Stimulated activated CD4-positive, alpha-beta T cell treated with anti-CD3 and anti-CD28 coated beads, Interleukin-15, amount 100 ng/mL, for 1 hour (primary cell): ENCODE measurements at places on chromosomes 4 and X.

DNA sequence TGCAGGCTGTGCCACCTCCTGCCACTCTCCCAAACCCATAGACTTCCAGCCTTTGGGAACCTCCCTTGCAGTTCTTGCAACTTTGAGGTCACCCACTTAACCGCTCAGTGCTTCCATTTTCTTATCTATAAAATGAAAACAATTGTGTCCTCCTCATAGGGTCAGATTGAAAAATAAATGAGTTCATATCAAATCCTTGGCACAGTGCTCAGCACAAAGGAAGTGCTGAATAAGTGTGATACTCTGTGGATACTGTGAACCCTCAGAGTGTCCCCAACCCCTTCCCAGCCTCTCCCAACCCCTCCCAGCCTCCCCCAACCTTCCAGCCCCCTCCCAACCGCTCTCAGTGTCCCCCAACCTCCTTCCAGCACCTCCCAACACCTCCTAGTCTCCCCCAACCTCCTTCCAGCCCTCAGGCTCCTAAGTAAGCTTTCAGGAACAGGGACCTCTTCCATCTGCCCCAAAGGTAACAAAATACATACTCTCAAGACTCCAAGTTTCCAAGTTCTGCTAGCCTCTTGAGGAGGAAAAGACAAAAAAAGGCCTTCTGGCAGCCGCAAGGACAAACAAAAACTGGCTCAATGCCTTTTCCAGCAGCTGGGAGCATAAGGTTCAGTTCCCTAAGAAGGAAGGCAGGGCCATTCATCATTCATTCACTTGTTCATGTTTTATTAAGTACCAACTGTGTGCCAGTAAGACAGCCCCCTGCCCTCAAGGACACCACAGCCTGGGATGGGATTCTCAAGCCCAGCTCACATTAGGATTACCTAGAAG is 46.1 kb upstream of the LGI2 start:
- no peak for DNase-seq

DNA sequence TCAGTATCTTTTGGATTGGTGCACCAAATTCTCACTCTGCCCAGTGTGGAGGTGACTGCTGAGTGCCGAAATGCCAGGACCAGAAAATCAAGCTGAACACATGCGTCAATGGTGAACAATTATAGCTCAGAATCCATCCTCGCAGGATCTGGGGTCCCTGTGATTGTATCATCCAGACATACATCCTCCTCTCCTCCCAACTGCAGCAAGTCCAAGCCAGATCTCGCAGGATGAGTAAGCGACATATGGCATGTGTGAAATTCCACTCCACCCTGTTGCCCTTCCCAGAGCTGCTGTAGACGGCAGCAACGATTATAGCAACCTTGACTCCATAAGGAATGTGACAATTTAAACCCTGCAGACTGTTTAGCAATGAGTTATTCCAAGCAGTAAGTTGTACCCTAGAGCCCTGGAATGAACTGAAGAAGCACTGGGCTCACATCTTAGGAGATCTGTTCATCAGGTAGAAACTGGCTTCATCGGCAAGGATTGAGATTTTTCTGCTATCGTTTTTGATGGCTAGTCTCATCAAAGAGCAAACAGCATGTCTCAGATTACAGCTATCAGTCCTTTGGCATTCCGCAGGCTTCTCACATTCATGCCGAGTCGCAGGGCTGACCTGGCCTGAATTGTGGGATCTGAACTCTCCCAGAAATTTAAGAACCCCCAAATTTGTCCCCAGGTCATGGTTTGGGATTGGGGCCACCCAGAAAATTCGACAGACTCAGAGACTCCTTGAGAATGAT is 35.5 kb upstream of the SORBS2 start:
- DNase-seq, result no peak

GRCh38 chrX:1531096-1531890 is 5.7 kb downstream of the P2RY8 start:
- DNase-seq, result no peak

- no peak for DNase-seq
Measured at GRCh38 chr4:60846678-60847077, 353.4 kb upstream of the ADGRL3 start.

- no peak for DNase-seq
Measured at GRCh38 chr4:156865451-156865850, 106.1 kb downstream of the PDGFC start.

DNA sequence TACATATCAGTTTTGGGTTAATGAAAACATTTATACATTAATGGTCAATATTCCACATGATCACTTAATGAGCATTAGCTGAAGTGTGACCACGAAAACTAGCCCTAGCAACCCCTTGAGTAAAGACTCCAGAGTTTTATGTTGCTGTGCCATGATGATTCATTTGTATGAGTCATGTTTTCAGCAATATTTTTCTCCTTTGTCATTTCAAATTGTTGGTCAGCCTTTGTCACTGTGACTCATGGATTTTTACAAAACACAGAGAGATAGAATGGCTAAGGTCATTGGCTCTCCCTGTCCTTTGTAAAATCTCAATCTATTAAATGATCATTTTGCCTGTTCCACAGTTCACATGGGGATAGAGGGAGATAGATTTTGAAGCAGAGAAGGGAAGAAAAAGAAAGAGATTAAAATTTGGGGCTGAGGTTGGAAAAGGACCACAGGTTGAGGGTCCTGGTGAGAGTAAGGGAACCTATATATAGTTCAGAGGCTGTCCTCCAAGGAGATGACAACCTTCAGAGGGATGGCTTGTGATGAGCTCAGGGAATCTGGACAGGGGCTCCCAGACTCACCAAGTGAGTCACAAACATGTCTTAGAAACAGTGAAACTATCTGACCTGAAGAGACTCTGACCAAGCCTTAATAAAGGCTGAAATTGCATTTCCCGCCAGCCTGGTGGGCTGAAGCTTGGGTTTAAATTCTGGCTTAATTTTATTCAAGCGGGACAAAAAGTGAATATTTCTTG is 25.6 kb downstream of the NR0B1 start:
- no peak for DNase-seq

- DNase-seq, result no peak
Measured at GRCh38 chr4:180280076-180280475, 1963.1 kb upstream of the TENM3 start.

- no peak for DNase-seq
Measured at GRCh38 chr4:32000846-32001488, 1280.8 kb downstream of the PCDH7 start.

GRCh38 chr4:140617499-140618248 is 48.9 kb upstream of the UCP1 start:
- DNase-seq, result no peak

GRCh38 chr4:110704748-110705439 is 82.0 kb upstream of the PITX2 start:
- DNase-seq, result no peak

GRCh38 chrX:39372115-39372514 is 570.9 kb downstream of the MID1IP1 start:
- DNase-seq, result no peak

GRCh38 chr4:38921151-38921550 is 53.5 kb downstream of the FAM114A1 start:
- DNase-seq, result no peak

DNA sequence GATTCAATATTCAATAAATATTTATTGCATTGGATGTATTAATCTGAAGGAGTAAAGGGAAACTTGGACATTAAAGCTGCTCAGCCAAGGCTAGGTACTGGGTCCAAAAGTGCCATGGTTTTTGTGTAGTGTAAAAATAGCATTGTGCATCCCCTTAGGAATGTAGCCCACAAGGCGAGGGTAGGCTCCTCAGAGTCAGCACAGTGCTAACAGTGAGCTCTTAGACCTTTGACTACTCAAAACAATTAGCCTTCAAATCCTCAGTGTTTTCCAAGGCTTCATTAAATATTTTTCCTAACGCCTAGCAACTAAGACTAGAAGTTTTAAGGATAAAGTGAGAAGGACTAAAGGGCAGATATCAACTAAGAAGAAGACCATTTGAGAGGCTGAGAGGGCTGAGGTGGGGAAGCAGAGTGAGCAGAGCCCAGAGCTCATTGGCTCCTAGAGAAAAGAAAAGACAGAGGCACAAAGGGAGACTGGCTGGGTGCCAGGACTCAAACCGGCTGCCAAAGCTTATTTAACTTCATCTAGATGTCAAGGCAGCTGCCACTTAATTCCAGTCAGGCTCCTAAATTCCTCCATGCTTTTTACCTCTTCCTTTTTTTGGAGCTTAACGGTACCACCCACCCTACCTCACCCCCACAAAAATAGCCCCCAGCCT is 17.0 kb downstream of the PRKG2 start:
- no peak for DNase-seq

- no peak for DNase-seq
Measured at GRCh38 chr4:158998624-158999023, 104.3 kb upstream of the RAPGEF2 start.

DNA sequence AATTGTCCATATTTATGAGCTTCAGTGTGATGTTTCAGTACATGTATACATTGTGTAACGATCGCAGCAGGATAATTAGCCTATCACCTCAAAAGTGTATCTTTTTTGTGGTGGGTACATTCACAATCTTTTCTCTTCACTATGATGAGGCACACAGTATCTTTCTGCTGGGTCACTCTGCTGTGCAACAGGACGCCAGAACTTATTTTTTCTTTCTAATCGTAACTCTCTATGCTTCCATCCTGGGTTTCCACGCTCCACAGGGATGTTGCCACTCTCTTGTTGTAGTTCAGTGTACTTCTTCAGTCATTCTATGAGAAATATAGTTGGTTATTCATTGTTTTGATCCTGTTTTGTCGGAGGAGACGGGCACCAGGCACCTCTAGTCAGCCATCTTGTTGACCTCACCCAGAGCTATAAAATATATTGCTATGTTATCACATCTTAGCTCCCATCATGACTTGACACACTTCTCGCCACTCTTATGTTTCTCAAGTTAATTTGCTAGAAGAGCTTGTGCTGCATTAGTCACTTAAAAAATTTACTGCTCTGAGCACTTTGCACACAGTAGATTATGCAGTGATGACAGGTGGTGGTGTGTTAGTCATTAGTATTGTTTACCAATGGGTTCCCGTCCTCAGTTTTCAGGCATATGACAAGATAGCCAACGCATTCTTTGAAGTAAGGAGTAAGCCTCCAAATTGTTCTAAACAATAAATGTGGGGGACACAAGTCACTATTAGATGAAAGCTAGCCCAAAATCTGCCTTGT is 1002.7 kb upstream of the PCDH7 start:
- DNase-seq, result no peak

DNA sequence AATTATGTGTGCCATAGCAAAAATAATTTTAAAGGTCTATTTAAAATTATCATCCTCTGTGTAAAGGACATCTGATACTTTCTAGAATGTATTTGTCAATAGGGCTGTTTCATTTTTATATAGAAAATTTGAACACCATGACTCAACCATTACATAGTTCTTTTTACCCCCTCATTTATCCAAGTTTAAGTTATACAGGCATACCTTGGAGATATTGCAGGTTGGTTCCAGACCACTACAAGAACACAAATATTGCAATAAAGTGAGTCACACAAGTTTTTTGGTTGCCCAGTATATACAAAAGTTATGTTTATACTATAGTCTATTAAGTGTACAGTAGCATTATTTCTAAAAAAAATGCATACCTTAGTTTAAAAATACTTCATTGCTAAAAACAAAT is 130.4 kb downstream of the MSL3 start:
- DNase-seq, result no peak

DNA sequence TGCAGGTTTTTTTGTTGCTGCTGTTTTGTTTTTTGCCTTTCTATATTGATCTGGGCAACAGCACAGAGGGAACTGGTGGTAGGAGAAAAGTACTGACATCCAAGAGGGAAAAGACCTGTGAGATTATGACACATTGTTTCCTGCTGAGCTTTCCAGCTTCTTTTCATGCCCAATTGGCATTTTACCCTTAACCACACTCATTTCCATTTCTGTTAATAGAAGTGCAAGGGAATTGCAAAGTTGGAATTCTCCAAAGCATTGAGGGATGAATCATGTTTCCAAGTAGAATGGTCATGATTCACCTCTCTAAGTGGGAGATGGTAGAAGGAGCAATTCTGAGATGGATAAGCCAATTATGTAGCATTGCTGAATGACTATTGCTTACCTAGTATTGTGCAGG is 161.5 kb downstream of the PPARGC1A start:
- no peak for DNase-seq

DNA sequence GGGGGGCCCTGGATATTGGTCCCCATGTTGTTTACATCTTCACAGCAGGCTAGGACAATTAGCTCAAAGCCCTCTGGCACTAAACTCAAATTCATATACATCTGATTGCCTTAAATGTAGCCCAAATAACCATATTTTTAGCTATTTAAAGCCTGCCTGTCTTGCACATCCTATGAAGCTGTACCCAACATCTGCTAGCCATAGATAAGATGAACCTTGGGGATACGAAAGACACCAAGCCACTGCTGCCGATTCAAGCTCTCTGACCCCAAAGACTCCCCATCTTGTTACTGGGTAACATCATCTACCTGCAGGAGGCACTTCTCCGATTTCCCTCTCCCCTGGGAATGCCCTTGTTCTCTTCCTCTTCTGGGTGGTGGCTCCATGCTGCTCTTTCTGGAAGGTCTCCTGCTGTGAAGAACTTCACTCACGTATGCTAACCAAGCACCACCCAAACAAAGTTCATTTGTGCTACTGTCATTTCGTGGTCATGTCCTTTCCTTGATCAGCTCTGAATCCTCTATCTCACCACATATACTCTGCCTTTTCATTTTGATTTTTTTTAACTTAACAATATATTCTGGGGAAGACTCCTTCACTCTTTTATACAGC is 107.7 kb upstream of the ATXN3L start:
- DNase-seq, result no peak

GRCh38 chrX:1086444-1087409 is 125.7 kb downstream of the CRLF2 start:
- no peak for DNase-seq

DNA sequence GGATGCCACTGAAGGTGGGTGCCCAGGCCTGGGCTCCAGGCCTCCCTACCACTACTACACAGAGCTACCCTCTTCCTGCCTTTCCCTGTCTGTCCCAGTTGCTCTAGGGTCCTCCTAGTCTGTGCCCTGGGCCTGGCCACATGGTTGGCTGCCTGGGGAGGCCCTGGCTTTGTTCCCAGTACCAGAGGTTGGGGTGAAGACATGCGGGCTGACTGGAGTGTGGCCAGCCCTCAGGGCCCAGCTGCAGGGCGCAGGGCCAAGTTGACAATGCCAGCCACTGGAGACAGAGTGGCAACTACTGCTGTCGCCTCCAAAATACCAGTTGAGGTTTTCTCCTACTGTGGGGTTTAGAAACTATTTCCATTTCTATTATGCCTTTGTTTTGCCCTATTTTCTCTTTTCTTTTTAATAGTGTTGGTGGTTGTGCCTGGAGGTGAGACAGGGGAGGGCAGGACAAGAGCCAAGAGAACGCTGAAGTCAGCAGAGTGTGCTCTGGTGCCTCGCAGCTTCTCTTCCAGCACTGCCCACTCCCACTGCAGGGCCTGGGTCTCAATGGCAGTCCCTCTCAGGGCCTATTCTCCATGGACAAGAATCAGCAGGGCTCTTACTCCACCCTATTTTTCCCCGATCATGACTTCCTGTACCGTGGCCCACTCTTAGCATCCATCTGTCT is 32.2 kb upstream of the XPNPEP2 start:
- no peak for DNase-seq
